ENCODE measurements at places on chromosomes 13 and 19.

- DNase-seq = no peak
These were observed 1625.7 kb upstream of the SLC10A2 start for GRCh38 chr13:104691767-104692467.

- no peak for DNase-seq
These were observed 89.0 kb upstream of the SLC7A1 start for GRCh38 chr13:29684441-29684840.

GRCh38 chr13:47085346-47085745 is 188.5 kb upstream of the HTR2A start:
- DNase-seq = no peak

- no peak for DNase-seq
These were observed at the start of gene ZNF587B for GRCh38 chr19:57830071-57830602. Gene ZNF587B, plus strand, starts transcription at chr19:57830299. Its CDS starts 230 bp downstream, at chr19:57830529.

DNA sequence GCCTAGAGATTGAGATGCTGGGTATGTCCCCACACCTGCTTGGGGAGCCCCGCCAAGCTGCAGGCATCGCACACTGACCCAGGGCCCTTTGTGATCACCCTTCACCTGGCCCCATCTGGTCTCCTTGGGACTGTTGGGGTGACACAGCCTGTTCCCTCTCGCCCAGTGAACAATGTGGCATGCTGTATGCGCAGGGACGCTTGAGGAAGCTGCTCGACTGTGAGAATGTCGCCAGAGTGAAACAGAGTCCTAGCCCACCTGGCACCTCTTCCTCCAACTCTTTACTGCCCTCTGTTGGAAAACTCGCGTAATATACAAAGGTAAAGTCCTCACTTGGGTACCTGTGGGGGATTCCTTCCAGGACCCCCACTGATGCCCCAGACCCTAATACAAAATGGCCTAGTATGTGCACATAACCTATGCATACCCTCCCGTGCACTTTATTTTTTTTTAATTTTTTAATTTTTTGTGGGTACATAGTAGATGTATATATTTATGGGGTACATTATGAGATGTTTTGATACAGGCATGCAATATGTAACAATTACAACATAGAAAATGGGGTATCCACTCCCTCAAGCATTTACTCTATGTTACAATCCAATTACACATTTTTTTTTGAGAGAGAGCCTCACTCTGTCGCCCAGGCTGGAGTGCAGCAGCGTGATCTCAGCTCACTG is 9.0 kb downstream of the BLOC1S3 start:
- DNase-seq = no peak

DNA sequence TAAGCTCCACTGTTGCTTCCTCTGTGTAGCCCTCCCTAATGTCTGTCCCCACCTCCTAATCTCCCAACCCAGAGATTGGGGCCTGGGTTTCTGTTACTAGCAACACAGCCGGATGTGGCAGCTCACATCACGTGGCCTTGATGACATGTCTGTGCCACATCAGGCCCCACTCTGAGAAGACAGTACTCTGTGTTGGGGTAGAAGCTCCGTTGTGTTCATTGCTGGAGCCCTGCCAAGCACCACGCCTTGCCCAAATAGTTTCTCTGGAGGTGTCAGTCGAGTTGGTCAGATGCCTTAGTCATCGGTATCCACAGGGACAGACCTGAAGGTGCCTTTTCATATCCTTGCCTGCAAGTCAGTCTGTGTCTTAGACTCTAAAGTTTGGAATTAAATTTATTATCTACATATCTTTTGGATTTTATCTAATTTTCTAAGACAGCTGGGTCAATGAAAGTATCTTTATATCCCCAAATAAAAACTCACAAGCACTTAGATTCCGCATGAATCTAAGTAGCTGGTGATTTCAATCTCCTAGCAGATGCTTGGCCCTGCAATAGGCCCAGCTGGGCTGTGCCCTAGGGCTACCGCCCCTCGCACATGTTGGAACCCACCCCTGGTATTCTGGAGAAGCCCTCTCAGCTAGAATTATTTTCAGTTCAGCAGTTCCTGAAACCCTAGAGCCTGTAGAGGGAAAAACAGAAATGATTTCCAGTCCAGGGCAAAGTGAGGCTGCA is 204.0 kb upstream of the TSHZ3 start:
- DNase-seq = no peak

DNA sequence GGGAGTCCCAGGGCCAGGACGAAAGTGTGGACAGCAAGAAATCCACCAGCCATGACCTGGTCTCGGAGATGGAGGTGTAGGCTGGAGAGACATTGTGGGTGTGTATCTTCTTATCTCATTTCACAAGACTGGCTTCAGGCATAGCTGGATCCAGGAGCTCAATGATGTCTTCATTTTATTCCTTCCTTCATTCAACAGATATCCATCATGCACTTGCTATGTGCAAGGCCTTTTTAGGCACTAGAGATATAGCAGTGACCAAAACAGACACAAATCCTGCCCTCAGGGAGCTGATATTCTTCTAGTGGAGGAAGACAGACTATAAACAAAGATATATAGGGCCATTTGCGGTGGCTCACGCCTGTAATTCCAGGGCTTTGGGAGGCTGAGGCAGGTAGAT is 7.4 kb upstream of the DHX34 start:
- DNase-seq = no peak

DNA sequence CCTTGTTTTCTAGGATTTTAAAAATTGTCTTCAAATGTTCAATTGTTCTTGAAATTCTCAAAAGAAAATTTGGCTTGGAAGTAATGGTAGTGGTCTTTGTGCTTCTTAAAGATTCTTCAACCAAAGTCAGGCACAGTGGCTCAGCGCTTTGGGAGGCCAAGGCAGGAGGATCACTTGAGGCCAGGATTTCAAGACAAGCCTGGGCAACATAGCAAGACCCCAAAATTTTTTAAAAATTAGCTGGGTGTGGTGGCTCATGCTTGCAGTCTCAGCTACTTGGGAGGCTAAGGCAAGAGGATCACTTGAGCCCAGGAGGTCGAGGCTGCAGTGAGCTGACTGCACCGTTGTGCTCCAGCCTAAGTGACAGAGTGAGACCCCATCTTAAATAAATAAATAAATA is 153.5 kb upstream of the ZNF507 start:
- no peak for DNase-seq

DNA sequence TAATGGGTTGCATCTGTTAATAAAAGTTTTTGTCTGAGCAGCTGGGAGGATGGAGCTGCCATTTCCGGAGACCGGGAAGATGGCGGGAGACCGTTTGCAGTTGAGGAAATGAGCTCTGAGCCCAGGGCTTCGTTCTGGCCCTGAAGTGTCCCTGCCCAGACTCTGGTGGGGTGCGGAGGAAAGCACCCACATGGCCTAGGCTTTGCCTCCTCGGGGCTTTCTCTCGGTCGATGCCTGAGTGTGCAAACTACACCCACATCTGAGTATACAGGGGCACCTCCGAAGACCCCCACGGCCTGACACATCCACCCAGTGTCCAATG is 15.6 kb upstream of the NANOS3 start:
- no peak for DNase-seq

DNA sequence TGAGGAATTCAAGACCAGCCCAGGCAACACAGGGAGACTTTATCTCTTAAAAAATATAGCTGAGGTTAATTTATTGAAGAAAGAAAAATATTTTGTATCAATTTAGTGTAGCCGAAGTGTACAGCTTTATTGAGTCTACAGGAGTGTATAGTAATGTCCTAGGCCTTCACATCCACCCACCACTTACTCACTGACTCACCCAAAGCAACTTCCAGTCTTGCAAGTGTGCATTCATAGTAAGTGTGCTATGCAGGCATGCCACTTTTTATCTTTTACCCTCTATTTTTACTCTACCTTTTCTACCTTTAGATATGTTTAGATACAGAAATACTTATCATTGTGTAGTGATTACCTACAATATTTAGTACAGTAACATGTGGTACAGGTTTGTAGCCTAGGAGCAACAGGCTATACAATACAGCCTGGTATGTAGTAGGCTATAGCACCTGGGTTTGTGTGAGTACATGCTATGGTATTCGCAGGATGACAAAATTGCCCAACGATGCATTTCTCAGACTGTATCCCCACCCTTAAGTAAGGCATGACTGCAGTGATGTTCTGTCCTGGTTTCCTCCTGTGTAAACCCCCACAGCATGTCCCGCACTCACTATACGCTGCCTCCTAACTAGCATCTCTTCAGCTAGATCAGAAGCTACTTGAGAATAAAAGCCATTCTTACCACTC is 15.3 kb upstream of the ATP12A start:
- DNase-seq = no peak

DNA sequence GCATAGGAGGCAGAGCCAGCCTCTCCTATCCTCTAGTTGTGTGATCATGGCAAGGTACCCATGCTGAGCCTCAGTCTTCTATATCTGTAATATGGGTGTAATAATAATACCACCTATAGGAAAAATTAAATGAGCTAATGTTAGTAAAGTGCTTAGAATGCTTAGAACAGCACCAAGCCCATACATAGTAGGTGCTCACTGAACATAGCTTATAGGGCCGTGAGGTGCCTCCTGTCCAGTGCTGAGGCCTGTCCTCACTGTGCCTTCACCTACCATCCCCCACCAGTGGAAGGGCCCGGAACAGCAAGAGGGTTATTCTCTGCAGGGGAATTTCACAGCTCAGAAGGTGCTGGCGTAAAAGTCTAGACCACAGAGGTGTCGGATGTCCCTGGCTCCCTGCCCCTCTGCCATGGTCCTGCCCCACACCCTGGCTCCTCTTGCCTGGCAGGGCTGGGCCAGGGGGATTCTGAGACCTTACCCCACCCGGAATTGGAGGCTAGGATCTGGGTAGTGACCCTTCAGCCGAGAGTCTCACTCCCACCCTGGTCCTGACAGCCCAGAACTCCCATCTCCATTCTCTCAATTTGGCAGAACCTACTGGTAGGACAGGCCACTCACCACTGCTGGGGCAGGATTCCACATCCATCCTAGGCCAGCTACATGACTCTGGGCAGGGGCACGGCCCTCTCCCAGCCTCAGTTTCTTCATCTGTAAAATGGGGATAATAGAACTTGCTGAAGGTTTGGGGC is 2.2 kb upstream of the SCN1B start:
- DNase-seq = no peak

GRCh38 chr19:4081441-4082129 is 14.9 kb upstream of the ZBTB7A start:
- DNase-seq = no peak

DNA sequence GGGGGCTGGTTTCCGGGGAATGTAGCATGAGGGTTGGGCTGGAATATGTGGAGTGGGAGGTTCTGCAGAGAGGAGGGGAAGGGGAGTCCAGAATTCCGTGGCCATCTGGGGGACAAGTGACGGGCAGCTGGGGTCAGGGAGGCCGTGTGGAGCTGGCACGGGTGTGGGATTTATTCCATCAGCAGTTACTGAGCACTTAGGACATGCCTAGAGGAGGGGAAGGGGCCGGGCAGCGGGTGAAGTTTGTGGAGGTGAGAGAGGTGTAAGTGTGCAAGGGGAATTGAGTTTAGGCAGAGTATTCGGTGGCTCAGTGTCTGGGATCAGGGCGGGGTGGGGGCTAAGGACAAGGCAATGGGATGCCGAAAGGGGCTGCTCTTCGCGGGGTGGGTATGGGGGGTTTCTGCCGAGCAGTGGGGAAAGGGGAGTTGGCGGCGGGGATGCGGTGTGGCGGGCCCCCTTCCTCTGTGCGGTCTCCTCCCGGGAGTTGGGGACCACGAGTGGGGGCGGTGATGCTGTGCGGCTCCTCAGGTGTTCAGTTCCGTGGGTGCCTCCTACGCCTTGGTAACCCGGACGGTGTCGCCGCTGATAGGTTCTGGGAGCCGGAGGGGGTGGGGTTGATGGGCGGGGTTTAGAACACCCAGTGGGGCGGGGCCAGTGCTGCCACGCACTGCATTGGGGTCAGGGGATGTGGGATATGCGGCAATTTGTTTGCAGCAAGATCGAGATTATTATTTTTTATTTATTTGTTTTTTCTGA is 5.4 kb downstream of the CCDC61 start:
- no peak for DNase-seq

DNA sequence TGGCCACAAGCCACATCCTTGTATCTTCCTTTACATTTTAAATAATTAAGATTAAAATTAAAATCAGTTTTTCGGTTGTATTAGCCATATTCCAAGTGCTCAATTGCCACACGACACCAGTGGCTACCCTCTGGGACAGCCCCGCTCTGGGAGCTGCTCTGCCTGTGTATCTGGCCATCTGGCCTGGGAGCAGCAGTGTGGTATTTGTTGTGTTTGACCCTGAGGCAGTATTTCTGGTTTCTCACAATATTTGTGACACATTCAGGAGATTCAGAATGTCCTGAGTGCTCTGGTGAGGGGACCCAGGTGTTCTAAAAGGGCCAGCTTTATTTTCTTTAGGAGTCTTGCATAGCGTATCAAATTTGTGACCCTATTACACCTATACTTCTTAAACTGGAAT is 179.0 kb downstream of the SUCLA2 start:
- no peak for DNase-seq

DNA sequence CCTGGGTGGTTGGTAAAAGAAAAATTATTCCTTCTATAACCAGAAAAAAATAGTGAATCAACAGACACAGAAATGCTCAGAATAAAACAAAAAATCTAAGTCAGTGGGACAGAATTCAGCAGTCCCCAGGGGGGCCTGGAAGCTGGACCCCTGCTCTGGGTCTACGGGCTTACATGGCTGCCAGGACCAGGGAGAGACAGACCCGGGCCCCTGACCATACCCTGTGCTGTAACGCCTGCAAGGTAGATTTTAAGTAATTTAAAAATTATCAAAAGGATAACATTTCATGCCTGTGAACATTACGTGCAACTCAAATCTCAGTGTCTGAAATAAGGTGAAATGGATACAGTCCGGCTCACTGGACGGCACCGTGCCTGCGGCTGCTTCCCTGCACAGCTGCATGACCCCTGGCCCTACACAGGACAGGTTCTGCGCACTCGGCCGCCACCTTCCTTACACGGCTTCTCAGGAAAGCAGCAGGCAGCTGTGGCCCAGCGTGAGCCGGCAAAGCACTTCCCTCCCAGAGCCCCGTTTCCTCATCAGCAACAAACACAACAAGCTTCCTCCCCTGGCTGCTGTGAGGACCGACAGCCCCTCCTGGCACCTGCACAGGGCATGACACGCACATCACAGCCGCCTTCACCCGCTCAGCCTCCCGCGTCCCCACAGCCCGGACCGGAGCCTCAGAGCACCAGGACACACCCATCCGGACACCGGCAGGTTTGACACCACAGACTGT is 22.2 kb downstream of the RASA3 start:
- DNase-seq = no peak

Measured in thoracic aorta (tissue), 2 donors.